ENCODE measurements at places on chromosomes 7 and 10.

- DNase-seq, result no peak
These were observed 50.1 kb upstream of the CRTAC1 start for GRCh38 chr10:98080494-98080893.

- peak; percentile 85 for DNase-seq
These were observed at the start of gene STRIP2 for GRCh38 chr7:129433847-129434674. TSS of gene STRIP2 (plus strand) at chr7:129434432. CDS start at chr7:129434473, 41 bp downstream.

DNA sequence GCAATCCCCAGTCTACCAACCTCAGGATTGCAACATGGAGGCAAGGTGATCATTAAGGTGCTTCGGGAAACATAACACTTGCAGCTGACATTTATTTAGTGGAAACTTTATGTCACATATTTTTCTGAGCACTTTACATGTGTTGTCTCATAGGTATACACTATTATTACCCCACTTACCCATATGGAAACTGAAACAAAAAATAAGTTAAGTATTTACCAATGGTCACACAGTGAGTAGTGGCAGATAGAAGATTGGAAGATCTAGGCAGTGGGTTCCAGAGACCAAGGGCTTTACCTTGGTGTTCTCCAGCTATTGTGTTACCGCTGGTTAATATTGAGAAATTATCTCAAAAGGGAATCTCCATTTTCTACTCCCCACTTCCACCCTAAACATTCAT, 1279.1 kb upstream of the SORCS1 start:
- no peak for DNase-seq

DNA sequence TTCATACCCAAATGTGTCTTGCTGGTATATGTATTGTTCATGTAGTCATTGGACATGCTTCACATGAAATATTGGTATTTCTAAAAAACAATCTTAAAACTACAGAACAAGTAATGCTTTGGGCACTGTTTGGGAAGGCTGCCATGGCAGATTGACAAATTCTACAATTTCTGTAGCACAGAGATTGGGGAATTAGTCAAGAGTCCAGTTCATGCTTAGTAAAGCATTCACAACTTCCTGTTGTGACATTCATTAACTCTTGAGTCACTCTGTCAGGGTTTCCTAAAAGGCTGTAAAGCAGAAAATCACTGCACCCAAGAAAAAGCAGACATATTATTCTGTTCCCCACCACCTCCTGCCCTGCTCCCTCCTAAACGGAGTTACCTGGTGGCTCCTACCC, 398.9 kb downstream of the PHTF2 start:
- DNase-seq, result no peak

DNA sequence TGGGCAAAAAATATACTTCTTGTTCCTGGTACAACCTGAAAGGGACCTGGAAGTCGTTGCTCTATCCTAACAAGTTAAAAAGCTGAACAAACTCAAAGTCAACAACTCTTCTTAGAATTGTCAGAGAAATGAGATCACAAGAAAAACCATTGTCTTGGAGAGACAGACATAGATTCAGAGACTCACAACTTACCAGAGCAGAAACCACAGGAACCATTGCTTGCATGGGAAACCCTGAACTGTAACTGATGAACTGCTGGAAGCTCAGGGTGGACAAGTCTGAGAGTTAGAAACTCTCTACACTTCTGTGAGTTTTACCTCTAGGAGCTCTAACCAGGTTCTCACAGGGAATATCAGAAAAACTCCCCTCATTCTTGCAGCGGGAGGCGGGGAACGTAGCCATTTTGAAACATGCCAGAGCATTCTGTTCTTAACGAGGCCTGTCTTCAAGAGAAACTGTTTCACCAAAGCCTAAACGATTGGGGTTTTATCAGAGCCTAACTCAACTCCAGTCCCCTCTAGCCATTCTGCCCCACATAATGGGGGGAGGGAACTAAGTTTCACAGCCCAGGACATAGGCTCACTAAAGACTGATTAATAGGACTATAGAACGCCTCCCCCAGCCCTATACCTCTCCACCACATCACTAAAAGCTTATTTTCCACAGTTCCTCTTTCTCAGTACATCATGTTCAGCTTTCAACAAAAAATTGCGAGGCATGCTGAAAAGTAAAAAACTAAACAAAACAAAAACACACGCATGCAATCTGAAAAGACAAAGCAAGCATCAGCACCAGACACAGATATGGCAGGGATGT, 12.0 kb upstream of the GSDME start:
- no peak for DNase-seq

- no peak for DNase-seq
These were observed 178.7 kb upstream of the PODXL start for GRCh38 chr7:131735101-131735500.

- no peak for DNase-seq
These were observed 82.5 kb upstream of the PRR15 start for GRCh38 chr7:29480934-29481651.

GRCh38 chr7:2950578-2950977, 93.1 kb downstream of the CARD11 start:
- DNase-seq, result no peak

GRCh38 chr7:30596721-30597120, 2.0 kb downstream of the GARS1 start:
- DNase-seq, result no peak

GRCh38 chr7:148395990-148396716, 194.4 kb upstream of the C7orf33 start:
- DNase-seq, result no peak

GRCh38 chr10:5692461-5693358, 8.1 kb downstream of the TASOR2 start:
- DNase-seq, result no peak

GRCh38 chr7:146626912-146627311, 510.3 kb downstream of the CNTNAP2 start:
- no peak for DNase-seq

GRCh38 chr10:78231939-78232338, 198.3 kb downstream of the RPS24 start:
- DNase-seq, result no peak

DNA sequence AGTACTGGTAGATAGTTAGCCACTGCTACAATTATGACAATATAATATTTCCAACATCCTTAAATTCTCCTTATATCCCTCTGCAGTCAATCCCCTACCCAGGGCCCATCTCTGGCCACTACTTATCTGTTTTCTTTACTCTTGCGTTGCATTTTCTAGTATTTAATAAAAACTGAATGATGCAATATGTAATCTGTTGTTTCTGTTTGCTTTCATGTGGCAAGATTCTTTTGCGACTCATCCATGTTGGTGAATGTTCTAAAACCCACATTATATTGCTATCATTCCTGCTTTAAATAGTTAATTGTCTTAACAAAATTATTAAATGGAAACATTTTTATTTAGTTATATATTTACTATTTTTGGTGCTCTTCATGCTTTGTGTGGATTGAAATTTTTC, 338.5 kb downstream of the MDFIC start:
- no peak for DNase-seq

GRCh38 chr7:45001138-45001694, 1.2 kb downstream of the CCM2 start:
- DNase-seq, result no peak

- no peak for DNase-seq
These were observed 444.2 kb upstream of the NPVF start for GRCh38 chr7:25672496-25672895.

- DNase-seq, result no peak
These were observed 158.9 kb upstream of the FERD3L start for GRCh38 chr7:19304086-19304485.

DNA sequence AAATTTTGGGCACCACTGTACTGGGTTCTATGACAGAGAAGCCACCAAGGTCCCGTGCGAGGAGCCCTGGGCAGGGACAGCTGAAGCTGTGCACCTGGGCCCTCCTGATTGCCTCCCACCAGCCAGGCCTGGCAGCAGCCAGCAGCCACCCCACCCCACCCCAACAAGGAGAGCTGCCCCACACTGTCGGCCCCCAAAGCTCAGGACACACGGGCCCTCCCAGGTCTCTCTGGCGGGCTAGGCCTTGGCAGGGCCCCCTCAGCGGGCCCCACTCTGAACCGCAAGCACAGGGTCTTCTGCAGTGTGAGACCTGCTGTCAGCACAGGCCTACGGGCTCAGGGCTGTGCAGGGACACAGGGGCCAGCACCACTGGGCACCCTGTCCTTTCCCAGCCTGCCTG, 5.5 kb downstream of the GPR146 start:
- DNase-seq, result no peak

DNA sequence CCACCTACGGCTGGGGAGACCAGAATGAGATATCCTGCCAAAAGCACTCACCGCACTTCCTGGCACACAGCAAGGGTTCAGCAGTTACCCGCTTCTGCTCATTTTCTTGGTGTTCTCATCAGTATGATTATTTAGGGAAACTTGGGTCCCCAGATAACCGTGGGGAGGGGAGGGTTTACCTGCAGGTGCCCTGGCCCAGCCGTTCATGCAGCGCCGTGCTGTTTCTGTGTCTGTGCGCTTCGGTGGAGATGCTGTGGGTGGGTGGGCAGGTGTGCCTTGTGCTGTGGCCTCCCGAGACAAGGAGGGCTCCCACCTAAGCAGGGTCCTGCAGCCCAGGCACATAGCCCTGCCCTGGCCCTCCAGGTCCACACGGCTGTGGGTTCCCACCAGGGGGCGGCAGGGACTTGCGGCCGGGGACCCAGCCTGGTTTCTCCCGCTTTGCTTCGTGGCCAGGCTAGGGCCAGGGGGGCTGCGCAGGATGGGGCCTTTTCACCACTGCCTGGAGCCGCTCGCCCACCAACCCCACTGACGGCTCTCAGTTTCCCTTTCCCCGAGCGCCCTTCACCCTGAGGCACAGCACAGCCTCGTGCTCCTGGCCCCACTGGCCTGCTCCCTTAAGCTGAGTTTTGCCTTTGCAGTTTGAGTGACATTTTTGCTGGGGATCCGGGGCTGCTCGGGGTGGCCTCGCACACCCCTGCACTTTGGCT, 78.5 kb downstream of the LHPP start:
- peak; percentile 32 for DNase-seq

DNA sequence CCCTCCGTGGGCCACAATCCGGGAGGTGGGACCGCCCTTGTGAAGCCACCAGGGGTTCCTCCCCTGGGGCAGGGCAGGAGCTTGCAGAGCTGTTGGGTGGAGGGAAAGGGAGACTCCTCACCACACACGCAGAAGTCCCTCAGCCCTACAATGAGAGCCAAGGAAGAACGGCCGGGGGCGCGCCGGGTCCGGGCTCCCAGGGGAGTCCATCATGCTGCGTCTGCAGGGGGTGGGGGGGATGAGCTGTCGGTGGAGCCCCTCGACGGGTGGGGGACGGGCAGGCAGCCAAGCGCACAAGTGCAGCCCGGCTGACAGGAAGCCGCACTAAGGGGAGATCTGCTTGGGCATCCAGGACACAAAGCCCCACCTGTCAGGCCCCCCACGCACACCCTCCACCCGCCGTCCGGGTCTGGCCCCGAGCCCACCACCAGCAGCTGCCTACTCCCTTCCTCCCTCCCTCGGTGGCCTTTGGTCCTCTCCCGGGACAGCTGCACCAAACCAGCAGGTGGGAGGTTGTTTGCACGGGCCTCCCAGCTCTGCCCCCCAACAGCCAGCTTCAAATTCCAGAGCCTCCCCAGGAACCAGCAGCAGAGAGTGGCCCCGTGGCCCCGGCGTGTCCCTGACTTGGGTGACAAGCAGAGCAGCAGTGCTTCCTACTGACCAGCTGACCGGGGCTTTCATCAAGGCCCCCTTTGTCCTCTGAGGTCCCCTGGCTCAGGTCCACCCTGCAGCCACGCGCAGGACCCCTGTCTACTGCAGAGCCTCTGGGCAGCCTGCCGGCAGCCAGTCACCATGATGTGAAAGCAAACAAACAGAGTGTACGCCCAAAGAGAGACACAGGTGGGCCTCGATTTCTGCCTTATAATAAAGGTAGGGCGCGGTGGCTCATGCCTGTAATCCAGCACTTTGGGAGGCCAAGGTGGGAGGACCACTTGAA, 50.3 kb downstream of the HIP1 start:
- no peak for DNase-seq

- DNase-seq, result no peak
These were observed 29.4 kb upstream of the ABLIM1 start for GRCh38 chr10:114687459-114687858.

DNA sequence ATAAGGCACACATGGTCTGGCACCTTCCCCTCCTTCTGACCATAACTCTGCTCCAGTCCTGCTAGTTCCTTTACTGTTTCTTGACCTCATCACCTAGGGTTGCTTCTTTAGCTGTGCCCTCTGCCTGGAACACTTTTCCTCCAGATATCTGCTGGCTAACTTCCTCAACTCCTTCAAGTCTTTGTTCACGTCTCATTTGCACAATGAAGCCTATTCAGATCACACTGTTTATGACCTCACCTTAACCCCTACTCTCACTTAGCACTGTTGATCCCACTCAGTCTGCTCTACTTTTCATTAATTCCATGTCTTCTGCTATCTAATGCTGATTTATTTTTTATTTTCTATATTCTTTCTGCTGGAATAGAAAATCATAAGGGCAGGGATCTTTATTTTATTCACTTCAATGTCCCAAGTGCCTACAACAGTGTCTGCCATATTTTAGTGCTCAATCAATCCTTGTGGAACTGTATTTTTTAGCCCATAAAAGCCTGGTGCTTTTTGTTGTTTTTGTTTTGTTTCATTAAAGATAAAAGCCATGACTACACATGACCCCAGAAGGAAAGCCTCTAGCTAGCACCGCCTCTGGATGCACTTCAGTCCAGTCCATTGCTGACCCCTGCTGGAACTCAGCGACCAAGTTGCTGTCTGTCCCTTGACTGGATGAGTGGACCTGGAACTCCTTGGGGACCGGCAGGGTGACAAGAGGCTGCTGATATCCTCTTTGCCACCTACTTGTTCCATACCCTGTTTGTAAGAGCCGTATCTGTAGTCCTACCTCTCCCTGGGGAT, 12.3 kb downstream of the KLF14 start:
- DNase-seq, result no peak

GRCh38 chr10:50324680-50325393, 73.5 kb upstream of the ASAH2 start:
- no peak for DNase-seq

DNA sequence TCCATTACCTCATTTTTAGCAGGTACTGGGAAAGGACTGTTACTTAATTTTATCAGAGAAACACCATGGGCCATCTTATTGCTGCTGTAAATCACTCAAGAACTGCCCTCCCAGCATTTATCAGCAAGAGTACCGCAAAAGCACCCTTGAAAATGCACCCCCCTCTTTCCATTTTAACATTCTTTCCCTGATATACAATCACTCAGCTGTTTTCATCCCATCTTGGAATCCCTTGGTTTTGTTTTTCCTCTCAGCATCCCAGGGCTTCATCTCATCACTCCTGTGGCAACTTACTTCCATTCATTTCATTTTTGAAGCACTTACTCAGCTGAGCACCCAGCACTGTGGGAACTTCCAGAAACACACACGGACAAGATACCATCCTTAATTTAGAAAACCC, 36.5 kb downstream of the RAPGEF5 start:
- no peak for DNase-seq

All from omental fat pad (tissue), 4 donors.